ENCODE measurements at places on chromosomes 16 and 17.

GRCh38 chr17:65389949-65390348, 171.5 kb downstream of the AXIN2 start:
- DNase-seq: no peak

- no peak for DNase-seq
Observed at GRCh38 chr17:21282231-21282630, 2.3 kb upstream of the MAP2K3 start.

- no peak for DNase-seq
Observed at GRCh38 chr16:35102780-35103403, 1643.5 kb downstream of the TP53TG3F start.

GRCh38 chr16:58110571-58111301, 18.4 kb downstream of the CFAP20 start:
- no peak for DNase-seq

- DNase-seq: peak; percentile 59
Observed at GRCh38 chr16:50711862-50712559, 18.6 kb downstream of the NOD2 start.

- no peak for DNase-seq
Observed at GRCh38 chr16:27304881-27305745, 8.7 kb upstream of the IL4R start.

- no peak for DNase-seq
Observed at GRCh38 chr16:69932228-69932627, 18.9 kb upstream of the CLEC18A start.

- DNase-seq: no peak
Observed at GRCh38 chr17:7969433-7969832, 33.0 kb upstream of the GUCY2D start.

GRCh38 chr16:50603206-50604064, 55.2 kb downstream of the NKD1 start:
- DNase-seq: no peak

DNA sequence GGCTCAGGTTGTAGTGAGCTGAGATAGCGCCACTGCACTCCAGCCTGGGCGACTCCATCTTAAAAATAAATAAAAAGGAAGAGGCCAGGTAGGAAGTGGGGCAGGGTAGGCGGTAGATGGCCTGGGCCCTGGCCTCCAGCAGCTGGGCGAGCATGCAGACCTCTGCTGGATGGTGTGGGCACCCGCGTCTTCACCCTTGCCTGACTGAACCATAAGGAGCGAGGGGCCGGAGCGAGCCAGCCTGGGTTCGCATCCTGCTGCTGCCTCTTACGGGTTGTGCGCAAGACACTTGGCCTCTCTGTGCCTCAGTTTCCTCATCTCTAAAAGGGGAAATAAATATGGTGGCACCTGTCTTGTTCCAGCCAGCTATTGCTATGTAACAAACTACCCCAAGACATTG, 146.1 kb upstream of the GSE1 start:
- no peak for DNase-seq

DNA sequence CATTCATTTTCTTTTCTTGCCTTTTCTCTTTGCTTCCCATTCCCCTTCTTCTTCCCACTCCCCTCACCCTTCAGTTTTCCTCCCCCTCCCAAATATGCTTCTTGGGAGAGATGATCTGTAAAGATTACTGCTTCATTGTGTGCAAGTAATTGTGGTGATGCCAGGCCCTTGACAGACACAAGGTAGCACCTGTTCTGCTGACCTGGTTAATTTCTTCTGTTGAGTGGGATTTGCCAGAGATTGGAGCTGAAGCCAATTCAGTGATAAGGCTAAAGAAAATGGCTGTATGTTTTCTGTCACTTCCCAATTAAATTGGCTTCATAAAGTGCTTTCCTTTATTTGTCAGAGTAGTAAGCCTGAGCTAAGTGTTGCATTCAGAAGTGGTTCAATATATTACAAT, 44.5 kb downstream of the AATF start:
- no peak for DNase-seq

- DNase-seq: no peak
Observed at GRCh38 chr16:20349615-20350014, 2.9 kb downstream of the UMOD start.

DNA sequence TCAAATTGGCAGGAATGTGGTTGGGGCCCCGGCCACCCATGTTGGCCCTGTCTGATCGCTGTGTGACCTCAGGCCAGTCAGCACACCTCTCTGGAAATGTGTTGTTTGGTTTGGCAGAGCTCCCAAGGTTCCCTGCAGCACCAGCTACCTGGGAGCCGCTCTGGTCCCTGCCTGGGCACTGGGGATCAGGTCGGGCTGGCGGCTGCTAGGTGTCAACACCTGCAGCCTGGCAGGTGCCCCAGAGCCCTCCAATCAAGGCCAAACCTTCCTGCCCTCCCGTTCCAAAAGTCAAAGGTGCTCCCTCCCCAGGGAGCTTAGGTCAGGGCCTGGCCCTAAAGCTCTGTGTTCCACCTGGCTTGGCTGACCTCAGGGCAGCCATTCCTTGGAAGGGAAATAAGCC, 55.9 kb downstream of the ZDHHC7 start:
- DNase-seq: no peak

- peak; percentile 63 for DNase-seq
Observed at GRCh38 chr17:28712032-28712704, 480 bp upstream of the PROCA1 start.

DNA sequence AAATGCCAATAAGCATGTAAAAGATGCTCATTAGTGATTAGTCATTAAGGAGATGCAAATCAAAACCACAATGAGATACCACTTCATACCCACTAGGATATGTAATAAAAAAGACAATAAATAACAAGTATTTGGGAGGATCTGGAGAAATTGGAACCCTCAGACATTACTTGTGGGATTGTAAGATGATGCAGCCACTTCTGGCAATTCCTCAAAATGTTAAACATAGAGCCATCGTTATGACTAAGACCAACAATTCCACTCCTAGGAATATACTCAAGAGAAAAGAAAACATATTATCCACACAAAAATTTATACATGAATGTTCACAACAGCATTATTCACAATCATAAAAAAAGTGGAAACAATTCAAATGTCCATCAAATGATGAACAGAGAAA, 336.2 kb upstream of the PMFBP1 start:
- no peak for DNase-seq
